ENCODE measurements at places on chromosomes 5 and 9.

GRCh38 chr9:98240475-98240874 is 15.0 kb downstream of the TBC1D2 start:
- no peak for DNase-seq

DNA sequence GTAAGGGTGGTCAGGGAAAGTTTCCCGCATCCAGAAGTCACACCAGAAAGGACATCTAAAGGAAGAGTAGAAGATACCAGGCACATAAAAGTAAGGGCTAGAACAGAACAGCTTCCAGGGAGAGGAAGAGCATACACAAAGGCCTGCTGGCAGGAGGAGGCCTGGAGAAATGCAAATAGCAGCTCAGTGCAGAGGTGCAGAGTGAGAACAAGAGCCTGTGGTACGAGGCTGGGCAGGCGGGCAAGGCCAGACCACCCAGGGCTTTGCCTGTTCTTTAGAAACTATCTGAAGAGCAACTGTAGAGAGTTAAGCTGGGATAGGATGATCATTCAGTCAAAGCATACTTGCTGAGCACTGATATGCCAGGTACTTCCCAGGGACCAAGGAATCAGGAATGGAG is 115.3 kb downstream of the DROSHA start:
- no peak for DNase-seq

GRCh38 chr5:141650851-141651727 is at the start of gene FCHSD1:
TSS of gene FCHSD1 (minus strand) at chr5:141651418. CDS start at chr5:141651368, 50 bp downstream.
- peak; percentile 62 for DNase-seq

DNA sequence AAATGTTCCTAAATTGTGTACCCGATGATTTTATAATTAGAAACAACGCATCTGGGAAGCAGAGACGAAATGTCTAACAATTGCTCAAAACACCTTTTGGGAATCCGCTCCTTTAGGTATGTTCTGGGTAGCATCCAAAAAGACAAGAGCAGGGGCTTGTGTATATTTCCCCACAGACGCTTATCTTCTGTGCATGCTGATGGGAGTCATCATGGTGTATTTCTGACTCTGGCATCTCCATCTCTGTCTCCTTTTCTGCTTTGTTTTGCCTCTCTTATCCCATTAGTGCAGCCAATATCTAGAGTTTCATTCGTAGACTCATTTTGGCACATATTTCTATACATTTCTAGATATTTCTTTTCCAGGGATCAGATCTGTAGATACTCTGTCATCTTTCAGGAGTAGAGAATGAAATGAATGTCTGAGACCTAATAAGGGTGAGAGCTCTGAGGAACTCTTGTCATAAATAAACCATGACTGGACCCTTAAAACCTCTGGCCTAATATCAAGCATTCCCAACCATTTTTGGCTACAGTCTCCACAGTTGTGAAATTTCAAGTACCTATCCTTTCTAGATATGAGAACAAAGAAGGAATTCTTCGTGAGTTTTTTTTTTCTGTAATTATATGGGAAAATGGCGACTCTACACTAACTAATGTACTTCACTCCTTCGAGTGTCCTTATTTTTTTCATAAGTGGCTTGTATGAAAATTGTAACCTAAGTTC is 508.2 kb downstream of the ACTL7B start:
- DNase-seq = no peak

- no peak for DNase-seq
These were observed 142.0 kb downstream of the FAM114A2 start for GRCh38 chr5:153896701-153897100.

GRCh38 chr5:112154940-112155686 is 264.0 kb downstream of the EPB41L4A start:
- DNase-seq = no peak

GRCh38 chr5:142210864-142211412 is 102.4 kb downstream of the NDFIP1 start:
- DNase-seq = no peak

DNA sequence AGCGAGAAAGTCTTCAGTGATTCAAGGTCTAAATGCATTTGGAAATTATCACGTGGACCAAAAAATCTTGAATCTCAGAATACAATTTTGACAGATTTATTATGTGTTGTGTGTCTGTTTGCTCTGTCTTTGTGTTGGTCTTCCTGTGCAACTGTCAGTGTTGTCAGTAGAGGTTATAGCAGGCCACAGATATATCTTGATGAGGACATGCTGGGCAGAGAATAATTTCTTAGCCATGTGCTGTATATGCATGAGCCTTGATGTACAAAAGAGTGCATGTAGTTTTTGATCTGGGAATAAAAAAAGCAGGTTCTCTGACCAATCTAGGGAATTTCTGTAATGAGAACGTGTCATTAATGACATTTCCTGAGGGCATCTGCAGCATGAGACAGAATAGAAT is 57.6 kb downstream of the ZSWIM6 start:
- DNase-seq = no peak

GRCh38 chr9:96376891-96377874 is 6.3 kb downstream of the SLC35D2 start:
- no peak for DNase-seq

- DNase-seq = no peak
These were observed 90.7 kb downstream of the LPAR1 start for GRCh38 chr9:110947491-110948044.

GRCh38 chr5:137040024-137040423 is 459.1 kb downstream of the SPOCK1 start:
- no peak for DNase-seq

Measured in stimulated activated CD4-positive, alpha-beta T cell treated with anti-CD3 and anti-CD28 coated beads, Interleukin-1b, Interleukin-23, amount 100 ng/mL, for 1 hour (primary cell).